ENCODE measurements at places on chromosomes 11 and 22.

- DNase-seq: no peak
Measured at GRCh38 chr11:86678823-86679222, 6.4 kb upstream of the ME3 start.

- DNase-seq: no peak
Measured at GRCh38 chr11:93905384-93905783, 55.0 kb upstream of the VSTM5 start.

- peak; percentile 58 for DNase-seq
Measured at GRCh38 chr11:61695917-61696316, 15.7 kb downstream of the DAGLA start.

GRCh38 chr11:123681030-123681429, 26.6 kb upstream of the SCN3B start:
- no peak for DNase-seq

DNA sequence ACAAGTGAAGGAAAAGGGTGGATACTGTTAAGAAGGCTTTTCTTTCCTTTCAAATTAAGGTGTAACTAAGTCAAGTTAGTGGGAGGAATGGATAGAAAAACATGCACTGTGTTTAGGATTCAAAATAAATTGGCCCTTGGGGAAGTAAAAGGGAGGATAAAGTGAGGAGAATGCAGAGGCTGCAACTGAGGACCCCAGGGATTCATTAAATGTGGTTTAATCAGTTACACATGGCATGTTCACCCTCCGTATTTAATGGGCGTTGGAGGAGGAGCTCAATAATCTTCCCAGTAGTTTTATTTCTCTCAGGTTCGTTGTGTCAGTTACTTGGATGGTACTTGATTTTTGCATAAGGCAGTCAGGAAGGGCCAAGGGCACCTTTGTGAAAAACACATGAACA, 966.3 kb downstream of the JRKL start:
- no peak for DNase-seq

DNA sequence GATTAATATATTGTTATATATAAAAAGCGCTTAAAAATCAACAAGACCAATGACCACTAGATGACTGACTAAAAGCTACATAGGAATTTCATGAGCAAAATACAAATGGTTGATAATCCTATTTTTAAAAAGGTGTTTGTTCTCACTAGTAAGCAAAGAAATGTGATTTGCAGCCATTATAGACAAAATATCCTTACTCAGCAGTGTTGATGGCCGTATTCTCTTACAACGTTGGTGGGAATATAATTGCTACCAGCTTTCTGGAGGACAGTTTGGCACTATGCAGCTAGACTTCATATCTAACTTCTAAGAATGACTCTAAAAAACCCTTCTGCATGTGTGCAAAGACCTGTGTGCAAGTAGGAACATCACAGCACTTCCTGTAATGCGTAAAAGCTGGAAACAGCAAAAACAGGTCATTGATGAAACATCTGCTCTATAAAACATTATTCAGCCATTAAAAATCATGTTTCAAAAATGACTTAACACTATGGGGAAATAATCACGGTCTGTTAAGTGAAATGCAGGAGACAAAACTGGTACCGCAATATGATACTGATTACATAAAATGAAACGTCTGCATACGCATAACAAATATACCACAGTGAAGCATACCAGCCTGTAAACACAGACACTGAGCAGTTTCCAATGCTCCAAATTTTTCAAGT, 70.1 kb upstream of the LINC01488 start:
- DNase-seq: no peak

DNA sequence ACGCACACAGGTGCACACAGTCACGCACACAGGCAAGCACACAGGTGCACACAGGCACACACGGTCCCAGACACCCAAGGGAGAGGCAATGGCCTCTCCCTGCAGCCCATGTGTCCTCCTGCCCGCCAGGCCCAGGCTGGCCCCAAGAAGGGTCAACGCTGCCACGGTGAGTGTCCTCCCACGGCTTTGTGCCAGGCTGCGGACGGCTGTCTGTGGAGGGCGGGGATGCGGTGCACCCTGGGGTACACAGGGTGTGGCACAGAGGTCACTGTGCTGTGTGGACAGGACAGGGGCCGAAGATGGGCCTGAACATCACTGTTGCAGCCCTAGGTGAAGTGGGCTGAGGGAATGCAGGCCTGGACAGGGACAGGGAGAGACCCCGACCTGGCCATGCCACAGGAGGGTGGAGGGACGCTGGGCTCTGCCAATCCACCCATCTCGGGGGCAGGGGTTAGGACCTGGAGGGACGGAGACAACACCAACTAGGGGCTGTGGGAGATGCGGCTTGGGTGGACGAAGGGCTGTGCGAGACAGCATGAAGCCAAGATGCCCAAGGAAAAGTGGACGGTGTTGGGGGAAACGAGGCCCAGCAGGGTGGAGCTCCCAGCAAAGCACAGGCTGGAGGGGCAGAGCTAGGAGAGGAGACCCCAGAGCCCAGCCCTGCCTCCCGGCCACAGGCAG, 523.8 kb downstream of the BRD1 start:
- DNase-seq: no peak

GRCh38 chr11:116427337-116427902, 345.4 kb downstream of the BUD13 start:
- no peak for DNase-seq

DNA sequence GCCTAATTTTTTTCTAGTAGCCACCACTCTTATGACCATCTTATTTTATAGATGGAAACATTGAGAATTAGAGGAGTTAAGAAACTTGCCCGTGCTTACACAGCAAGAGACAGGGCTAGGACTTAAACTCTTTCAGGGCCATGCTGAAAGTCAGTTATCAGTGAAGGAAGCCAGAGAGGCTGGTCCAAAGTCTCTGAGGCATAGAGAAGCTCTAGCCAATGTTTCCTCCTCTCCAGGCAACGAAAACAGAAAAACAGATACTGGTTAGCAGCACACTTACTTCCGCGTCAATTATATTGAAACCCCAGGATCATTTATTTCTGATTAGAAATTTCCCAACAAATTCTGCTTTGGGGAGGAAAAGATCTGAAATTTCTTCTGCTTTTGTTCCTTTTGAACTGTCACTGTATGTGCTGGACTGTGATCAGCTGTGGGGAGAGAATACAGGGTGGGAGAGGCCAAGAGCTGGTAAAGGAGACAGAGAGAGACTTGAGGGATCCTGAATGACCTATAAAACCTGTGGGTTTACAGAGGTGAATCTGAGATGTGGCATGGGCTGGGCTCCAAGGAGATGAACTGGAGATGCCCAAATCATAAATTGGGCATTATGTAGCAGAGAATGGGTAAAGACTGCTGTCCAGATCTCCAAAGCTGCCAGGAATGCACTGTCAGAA, 37.5 kb upstream of the CAPRIN1 start:
- DNase-seq: no peak

DNA sequence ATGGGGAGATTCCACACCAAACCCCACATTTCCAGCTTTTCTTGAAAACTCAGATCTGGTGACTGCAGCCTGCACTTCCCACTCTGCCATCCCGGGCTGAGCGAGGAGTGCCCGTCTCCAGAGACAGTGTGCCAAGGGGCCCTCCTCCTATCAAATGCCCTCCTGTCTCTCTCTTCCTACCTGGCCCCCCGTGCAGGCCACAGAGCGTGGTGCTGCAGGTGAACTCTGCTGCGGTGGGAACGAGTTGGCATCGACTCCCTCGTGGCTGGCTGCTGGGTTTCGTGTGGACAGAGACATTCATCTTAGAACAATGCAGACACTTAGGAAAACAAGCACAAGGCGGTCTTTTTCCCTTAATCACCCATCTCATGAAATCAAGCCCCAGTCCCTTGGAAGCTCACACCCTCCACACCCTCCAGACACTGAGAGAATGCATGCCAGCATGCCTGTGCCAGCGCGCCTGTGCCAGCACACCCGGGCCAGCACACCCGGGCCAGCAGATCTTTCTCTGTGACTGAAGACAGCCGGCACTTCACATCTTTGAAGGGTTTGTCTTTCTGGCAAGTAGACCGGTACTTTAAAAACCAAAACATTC, 65.0 kb downstream of the PARVB start:
- DNase-seq: peak; percentile 48

DNA sequence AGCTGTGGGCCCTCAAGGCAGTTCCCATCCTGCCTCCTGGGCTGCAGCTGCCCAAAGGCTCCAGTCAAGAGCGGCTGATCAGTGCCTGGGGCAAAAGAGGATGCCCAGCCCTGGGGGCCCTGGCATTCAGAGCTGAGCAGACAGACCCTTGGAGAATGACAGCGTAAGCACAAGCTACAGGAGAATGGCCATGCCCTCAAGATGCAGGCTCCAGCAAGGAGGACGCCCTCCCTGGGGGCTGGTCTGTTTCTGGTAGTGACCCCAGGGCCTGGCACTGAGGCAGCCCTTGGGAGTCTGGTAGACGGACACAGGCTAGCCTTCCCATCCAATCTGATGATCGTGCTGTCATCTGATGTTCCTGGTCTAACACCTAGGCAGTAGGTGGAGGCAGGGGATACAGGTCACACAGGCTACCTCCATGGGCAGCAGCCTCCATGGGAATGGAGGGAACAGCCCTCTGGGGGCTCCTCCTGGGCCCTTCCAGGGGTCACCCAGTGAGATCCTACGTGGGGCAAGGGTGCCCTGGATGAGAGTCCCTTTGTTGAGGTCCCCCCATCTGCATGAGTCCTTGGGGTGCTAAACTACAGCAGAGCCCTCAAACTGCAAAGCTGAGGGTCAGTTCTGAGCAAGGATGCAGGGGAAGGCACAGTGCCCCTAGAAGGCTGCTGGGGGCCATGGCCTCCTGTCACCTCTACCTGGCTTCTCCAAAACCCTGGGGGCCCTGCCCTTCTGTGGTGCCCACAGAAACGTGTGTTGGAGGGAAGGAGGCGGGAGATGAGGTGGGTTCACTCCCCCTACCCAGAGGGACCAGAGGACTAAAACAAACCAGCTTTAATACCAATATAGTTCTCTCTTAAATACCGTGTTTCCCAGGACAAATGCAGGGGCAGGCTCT, 10.2 kb upstream of the SF1 start:
- DNase-seq: no peak

DNA sequence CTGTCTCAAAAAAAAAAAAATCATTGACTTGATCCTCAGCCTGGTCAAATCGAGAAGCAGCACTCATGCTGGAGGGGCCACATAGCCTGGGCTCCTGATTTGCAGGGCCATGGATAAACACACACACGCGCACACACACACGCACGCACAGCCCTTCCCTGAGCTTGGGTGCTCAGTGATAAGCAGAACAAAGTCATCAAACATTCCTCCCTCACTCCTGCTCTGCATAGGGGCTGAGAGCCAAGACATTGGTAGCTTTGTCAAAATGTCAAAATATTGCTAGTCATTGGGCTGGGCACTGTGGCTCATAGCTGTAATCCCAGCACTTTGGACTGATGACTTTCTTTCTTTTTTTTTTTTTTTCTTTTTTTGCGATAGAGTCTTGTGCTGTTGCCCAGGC, 34.0 kb upstream of the A4GALT start:
- DNase-seq: no peak

- DNase-seq: no peak
Measured at GRCh38 chr22:46569848-46570695, 32.7 kb upstream of the CELSR1 start.

DNA sequence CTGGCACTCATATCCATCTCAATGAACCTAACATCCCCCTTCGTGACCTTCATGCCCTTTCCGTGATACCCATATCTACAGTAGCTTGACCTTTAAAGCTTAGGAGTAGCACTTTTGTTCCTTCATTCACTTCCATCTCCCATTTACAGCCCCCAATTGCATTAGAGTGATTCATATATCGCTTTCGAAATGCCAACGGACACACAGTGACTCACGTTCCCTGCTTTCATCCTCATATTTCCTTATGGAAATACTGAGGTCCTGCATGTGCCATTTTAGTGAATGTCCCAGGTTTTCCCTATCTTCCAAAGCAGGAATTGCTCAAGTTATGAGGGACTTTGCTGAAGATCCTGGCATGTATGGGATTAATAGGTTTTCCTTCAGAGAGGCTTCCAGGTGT, 44.3 kb upstream of the CEP126 start:
- DNase-seq: peak; percentile 35

GRCh38 chr11:46352063-46352841, 5.0 kb downstream of the DGKZ start:
- DNase-seq: no peak

DNA sequence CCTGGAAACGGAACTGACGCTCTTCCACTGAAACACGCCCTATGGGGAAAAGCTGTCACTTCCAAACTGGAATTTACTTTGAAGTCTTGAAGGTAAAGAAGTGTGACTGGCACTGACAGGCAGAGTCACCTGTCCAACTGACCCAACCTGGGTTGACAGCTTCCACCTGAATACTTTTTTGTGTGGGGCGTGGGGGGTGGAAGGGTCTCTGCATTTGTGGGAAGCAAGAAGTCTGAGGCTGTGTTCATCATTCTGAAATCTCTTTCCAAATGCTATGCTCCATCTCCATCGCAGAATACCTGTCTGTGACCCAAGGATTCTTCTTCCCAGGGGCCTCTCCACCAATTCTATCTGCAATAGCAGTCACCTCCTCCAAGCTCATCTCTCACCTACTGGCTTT, 7.8 kb downstream of the IFT27 start:
- no peak for DNase-seq

- no peak for DNase-seq
Measured at GRCh38 chr11:122724520-122724919, 69.0 kb downstream of the UBASH3B start.

DNA sequence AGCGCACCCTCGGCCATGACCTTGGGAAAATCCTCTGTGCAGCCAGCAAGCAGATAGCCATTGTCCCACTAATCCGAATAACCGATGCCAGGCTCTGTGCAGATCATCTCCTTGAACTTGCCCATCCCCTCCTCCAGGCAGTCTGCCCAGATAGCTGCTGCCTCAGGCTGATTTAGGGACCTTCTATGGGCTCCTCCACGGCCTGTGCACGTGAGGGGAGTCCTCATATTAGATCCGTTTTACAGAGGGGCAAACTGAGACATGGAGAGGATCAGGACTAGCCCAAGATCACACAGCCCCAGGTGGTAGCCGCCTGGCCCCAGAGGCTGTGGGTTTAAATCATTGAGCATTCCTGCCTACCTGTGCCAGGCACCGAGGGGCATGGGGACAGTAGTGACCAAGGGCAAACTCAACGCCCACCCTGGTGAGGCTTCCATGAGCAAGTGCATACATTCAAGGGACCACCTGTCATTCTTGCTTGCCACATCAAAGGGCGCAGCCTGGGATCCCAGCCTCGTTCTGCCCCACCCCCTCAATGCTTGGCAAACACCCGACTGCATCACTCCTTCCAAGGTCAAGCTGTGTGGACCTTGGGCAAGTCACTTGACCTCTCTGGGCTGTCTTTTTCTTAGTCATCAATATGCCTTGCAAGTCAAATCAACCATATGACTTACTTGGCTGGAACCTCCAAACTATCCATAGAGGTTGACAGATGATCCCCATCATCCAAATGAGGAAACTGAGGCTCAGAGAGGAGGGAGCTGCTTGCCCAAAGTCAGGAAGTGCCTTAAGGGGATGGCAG, 131.6 kb downstream of the MN1 start:
- no peak for DNase-seq

GRCh38 chr22:49735411-49735900, 92.2 kb downstream of the BRD1 start:
- DNase-seq: no peak

DNA sequence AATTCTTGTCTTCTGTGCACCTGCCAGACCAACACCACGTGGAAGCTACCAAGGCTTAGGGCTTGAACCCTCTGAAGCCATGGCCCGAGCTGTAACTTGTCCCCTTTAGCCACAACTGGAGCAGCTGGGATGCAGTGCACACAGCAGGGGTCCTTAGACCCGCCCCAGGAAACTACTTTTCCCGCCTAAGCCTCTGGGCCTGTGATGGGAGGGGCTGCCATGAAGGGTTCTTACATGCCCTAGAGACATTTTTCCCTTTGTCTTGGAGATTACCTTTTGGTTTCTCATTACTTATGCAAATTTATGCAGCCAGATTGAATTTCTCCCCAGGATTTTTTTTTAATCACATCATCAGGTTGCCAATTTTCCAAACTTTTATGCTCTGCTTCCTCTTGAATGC, 9.7 kb downstream of the PATE3 start:
- no peak for DNase-seq

Data from foreskin keratinocyte (primary cell).